Smooth muscle cell of the brain vasculature (primary cell): ENCODE measurements at places on chromosomes 5 and 9.

GRCh38 chr9:99748676-99749075 lies 73.0 kb upstream of the NR4A3 start:
- no peak for DNase-seq

DNA sequence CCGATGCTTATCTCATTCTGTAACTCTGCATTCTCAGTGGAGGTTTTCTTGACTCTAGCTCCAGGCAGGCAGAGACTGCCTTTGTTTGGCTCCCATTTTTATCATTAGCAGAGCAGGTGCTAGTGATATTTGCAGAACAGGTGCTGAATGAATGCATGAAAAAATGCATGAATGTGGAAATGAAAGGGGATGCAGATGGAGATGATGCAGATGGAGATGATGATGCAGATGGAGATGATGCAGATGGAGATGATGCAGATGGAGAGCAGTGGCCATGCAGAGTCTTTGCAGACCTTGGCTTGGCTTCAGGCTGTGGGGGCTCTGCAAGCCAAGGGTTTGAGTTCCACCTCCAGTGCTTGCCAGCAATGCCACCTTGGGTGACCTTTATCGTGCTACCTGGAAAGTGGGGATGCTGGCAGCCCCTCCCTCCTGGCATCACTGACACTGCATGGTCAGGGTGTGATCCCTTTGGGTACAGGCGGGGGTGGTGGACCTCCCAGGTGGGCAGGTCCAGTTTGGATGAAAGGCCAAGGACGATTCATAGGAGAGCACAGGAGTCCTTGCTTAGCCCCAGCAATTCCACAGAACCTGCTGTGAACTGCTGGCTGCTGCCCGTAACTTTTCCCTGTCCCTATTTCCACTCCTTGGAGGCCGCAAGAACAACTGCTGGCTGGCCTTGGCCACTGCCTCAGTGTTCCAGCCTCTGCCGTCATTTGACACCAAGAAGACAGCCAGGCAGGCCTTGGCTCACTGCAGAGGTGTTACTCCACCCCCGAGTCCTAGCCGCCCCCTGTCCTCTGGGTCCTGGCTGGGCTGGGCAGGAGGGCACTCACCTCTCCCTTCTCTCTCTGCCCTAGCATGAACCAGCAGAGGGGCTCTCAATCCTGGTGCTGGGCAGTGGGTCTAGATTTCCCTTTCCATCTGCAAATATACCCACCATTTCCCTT lies 33.0 kb downstream of the ERGIC1 start:
- no peak for DNase-seq

GRCh38 chr9:18438300-18438925 lies 35.5 kb upstream of the ADAMTSL1 start:
- DNase-seq: peak; percentile 71

DNA sequence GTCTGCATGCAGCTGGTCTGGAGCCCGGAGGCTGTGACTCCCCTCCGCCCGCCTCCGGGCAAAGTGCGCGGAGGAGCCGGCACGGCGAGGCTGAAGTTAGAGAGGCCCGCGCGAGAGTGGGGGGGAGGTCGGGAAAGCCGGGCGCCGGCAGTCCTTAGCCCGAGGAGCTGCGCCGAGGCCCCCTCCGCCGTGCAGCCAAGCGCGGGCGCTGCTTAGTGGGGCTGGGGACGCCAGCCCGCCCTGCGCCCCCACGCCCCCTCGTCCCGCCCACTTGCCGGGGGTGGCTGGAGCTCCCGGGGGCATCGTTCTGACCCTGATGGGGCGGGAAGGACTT lies 403 bp downstream of the NINJ1 start:
- DNase-seq: no peak

DNA sequence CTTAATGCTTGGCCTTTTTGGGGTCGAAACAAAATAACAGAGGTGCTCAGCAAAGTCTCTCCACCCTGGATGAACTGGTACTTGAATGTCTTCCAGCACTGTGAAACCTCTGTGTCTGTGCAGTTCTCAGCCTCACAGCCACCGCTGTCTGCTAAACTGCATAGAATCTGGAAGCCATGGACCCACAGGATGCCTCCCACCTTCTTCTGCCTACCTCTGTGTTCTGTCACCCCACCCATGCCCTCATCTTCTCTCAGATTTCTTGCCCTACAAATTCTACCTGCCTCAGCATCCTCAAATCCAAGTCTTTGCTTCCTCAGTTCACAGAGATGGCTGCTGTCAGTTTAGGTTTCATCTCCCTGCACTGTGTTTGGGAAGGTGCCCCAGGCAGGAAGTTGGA lies 35.6 kb downstream of the EXOSC2 start:
- no peak for DNase-seq

- no peak for DNase-seq
These were observed 2.0 kb downstream of the NKD2 start for GRCh38 chr5:1010641-1011046.

DNA sequence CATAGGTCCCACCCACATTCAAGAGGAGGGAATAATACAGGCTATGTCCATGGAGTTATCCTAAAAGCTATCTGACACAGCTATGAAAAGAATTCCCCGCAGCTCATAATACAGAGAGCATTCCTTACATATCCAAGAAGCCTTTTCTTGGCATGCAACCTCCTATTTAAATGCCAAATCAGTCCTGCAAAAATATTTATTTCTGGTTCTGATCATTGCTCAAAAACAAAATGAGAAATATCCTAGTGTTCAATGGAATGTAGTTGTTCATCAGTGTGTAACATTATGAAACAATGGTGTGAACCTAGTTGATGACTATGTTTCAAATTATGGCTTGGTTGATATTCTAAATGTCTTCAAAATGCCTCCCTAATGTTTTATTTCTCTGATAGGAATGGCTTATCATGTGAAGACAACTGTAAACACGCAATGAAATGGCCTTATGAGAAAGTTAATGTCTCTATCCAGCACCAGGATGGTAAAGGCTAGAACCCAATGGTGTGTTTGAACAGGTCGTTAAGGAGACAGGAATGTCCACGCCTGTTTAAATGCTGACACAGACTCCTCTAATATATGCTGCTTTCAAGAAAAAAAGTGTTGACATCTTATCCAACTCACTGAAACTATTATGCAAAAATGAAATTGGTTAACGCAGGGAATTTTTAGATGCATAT lies 126.7 kb upstream of the CDH6 start:
- no peak for DNase-seq

GRCh38 chr5:145945620-145946111 lies 9.3 kb downstream of the SH3RF2 start:
- no peak for DNase-seq

GRCh38 chr5:120533581-120533980 lies 69.5 kb downstream of the PRR16 start:
- DNase-seq: no peak

- no peak for DNase-seq
These were observed 25.6 kb downstream of the USP20 start for GRCh38 chr9:129860653-129861446.

DNA sequence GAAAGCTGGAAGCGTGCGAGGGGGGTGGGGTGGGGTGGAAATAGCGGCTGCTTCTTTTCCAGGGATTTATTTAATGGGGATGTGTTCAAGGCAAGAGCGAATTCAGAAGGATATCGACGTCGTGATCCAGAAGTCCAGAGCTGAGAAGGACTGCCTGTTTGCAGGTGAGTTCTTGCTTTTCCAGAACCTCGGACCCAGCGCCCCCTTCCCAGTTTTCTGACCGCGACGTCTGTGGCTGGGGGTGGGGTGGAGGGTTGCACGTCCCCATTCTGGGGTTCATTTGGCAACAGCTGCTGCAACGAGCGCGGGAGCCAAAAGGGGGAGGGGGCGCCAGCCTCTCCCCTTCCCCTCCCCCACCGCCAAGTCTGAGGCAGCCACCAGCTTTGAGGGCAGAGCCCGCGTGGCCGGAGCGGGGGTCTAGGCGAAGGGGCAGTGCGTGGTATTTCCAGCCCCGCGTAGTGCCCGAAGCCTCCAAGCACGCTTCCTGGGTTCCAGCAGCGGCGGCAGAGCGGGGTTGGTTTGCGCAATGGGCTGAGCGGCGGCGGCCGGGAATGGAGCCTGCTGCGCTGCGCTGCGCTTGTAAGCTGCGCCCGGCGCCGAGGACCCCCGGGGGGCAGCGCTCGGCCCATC lies 701 bp downstream of the PARP8 start:
- no peak for DNase-seq

DNA sequence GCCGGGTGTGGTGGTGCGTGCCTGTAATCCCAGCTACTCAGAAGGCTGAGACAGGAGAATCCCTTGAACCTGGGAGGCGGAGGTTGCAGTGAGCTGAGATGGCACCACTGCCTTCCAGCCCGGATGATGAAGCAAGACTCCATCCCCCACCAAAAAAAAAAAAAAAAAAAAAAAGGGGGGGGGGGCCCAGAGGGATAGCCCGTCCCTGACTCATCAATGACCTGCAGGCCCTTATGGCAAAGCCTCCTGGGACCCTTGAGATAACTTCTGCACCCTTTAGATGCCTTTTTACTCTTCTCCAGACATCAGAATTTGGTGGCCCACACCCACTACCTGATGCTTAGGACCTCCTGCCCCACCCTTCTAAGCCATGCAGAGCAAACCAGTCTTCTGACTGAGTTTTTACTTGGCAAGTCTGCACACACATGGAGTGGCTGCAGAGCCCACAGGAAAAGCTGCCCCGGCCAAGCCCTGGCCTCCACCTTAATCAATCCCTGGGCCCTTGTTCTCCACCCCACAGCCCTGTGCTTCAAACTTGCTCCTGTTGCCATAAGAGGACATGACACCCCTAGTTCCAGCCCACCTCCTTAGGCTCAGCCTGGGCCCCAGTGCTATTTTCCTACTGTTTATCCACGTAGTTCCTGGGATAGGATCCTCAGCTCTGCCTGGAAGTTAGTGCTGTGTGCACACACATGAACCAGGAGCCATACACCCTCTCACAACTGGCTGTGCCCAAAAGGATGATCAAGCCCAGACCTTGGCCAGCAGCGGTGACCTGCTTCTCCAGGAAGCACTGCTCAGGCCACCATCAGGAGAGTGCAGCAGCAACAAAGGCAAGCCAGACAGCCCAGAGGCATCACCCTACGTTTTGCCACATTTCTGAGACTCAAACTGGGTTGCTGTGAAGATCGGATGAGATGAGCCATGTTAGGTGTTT lies 5.1 kb downstream of the MGAT1 start:
- DNase-seq: no peak

DNA sequence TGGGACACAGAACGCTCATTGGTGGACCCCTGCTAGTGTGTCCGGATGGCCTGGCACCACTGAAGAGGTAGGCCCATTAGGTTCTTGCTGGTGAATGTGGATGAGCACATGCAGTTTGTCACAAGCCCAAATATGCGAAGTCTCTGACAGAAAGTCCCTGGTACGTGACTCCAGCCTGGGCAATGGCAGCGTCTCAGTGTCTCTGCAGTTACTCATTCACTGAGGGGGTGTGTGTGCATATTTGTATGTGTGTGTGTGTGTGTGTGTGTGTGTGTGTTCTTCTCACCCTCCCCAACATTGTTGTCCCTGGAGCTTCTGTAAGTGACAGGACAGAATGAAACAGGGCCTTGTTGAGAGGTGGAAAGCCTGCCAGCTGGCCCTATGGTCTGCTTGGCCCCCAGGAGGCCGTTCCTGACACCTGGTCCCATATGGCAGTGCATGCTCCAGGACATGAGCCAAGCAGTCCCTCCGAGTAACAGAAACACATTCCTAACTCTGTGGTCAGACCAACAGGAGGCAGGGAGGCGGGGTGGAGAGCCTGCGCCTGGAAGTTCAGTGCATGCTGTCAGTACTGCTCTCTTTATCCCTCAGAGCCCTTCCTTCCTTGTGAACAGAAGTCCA lies 169.9 kb downstream of the SLC28A3 start:
- peak; percentile 79 for DNase-seq

DNA sequence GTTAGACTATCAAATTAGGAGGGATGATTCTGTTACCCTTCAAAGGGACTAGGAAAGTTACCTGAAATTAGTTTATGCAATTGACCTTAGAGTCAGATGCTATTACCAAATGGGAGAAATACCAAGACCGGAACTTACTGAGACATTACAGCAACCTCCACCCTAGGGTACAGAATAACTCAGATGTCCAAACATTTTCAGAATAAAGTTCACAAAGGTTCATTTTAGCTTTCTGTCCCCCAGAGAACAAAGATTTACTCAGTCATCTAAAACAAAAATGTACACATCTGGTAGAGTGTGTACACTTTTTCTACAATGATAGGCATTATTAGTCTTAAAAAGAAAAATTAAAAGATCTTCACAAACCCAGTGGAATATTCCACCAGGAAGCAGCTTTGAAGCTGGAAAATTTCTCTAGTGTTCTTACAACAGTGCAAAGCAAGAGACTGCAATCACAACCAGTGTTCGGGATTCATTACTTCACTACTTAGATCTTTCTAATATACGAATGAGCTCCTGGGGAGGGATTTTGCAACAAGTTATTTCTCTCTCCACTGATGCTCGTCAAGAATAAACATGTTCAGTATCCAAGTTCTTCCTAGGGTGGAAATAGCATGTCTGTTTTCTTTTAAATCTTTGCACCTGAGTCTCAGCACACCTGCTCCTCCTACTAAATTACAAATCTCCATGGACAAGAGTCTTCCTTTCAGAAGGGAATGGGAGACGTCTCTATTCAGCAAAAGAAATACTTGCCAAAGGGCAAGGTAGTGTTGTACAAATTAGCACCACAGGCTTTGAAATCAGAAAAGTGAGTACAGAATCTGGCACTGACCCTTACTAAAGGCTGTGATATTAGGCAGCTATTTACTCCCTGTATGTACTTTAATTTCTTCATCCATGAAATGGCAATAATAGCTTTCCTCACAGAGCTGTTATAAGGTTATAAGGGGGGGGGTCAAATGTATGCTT lies 8.8 kb downstream of the ETF1 start:
- no peak for DNase-seq

DNA sequence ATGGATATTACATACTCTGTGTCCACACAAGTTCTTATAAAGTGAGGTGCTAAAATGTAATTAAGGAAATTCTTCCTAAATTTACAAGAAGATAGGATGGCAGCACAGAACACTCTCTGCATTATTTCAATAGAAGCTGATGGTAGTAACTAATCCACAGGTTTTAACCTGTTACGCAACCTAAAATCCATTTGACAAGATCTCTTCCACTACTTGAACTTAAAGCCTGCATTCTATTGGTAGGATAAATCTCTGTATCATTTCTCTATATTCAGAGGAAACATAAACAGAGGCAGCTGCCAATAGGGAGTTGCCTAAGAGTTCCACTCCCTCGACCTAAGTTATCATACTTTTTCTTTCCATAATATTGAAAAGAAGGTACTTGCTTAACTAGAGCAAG lies 21.6 kb downstream of the CDC37L1 start:
- no peak for DNase-seq

DNA sequence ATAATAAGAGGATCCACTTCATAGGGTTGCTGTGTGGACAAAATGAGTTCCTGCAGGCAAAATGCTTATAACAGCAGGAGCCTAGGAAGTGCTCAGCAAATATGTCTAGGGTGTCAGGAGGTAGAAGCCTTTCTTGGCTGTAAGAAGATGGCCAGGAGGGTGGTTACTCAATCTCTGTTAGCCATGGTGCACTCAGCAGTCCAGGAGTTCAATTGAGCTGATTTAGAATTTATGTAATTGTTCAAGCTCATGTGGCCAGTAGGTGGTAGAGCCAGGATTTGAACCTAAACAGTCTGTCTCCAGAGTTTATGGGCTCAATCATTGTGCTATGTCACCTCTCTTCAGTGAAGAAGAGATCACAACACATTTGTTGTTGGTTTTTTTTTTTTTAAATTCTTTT lies 381.2 kb downstream of the KIF4B start:
- no peak for DNase-seq
